ENCODE measurements at places on chromosomes 2 and 18. TPM values are rescaled to one million over a fixed set of nuclear protein-coding genes. Genes with fewer than 3 reads are reported as not detected.

APLF gene
- total RNA-seq: 2.0 TPM

NR4A2 gene
- 13.2 TPM for total RNA-seq

OLA1 gene
- total RNA-seq: 167 TPM

PAIP2B gene
- 0.64 TPM for total RNA-seq

LRRC30 gene
- total RNA-seq: not detected

DNA sequence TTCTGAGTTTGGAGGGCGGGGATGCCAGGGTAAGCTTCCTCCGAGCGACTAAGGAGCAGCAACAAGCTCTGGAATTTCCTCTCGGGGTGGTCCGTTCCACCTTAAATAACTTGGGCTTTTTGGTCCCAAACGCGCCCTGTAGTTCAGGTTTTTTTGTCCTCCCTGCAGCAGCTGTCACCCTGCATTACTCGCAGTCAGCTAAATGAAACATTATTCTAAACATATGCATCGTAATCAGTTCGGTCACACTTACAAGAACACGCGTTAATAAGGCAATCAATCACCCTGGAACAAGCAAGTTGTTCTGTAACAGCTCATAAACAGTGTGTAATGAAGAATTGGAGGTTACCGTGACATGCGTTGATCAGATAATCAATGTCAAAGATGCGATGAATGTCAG, 8.3 kb downstream of the EVX2 start:
- peaks cover 7% of the 10 kb centered on the region for H3K4me1 ChIP-seq
- H3K27me3 ChIP-seq: peaks cover 74% of the 10 kb centered on the region
- DNase-seq: no peak

DNA sequence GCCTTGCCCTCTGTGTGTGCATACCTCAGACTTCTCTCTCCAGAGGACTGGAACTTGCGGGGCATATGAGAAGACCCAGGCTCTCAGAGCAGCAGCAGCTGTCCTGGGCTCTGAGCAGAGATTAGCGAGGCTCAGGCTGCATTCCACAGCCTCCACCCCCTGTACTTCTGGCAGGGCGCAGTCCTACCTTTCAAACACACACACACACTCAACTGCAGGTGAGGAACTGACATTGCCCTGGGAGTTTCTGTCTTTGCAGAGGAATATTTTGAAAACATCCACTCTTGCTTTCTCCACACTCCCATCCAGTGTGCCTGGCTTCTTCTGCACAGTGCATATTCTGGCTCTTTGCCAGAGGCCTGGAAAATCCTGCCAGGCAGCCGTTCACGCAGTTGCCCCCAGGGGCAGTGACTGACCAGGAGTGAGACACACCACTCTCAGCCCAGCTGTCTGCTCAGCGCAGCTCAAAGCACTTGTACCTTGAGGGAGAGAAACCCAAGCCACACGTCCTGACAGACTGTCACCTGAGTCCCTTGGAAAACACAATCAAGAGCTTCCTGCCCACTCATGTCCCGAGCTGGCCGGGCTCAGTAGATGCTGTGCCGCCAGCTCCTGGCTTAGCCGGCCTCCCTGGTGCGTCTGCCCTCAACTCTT, 460.8 kb downstream of the RNF144A start:
- no peak for DNase-seq
- H3K27ac ChIP-seq: no peak overlapping the region
- H3K4me3 ChIP-seq: no peak overlapping the region
- H3K27me3 ChIP-seq: peaks cover 7% of the 10 kb centered on the region
- H3K36me3 ChIP-seq: no peaks in the 10 kb centered on the region

DNA sequence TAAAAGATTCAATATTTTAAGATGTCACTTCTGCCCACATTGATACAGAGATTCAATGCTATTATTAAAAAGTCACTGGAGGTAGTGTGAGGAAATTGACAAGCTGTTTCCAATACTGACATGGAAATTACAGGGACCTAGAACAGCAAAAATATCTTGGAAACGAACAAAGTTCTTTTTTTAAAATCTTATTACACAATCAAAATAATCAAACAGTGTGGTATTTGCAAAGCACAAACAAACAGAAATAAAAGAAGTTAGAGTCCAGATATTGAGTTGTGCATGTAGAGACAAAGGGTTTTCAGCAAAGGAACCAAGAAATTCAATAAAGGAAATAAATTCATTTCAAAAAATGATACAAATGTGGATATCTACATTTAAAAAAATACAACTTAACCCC, 369.6 kb downstream of the NCKAP5 start:
- no peak overlapping the region for H3K27ac ChIP-seq
- H3K27me3 ChIP-seq: no peaks in the 10 kb centered on the region
- no peak overlapping the region for H3K4me3 ChIP-seq

DNA sequence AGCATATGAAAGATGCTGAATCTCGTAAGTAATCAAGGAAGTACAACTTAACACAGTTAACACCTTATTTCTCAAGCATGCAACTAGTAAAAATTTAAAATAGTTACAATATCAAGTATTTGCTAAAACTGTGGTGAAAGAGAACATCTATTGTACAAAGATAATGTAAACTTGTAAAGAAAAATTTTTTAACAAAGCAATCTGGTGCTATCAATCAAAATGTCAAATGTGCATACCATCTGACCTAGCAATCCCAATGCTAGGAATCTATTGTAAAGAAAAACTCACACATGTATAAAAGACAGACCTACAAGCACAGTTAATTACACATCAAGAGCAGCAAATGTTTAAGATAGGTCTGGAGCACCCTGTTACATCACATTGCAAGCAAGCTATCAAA, 90.1 kb downstream of the SLC66A3 start:
- H3K27ac ChIP-seq: no peak overlapping the region
- no peaks in the 10 kb centered on the region for H3K27me3 ChIP-seq
- H3K4me1 ChIP-seq: no peaks in the 10 kb centered on the region
- peaks cover 6% of the 10 kb centered on the region for H3K36me3 ChIP-seq

Data from activated CD4-positive, alpha-beta T cell treated with anti-CD3 and anti-CD28 coated beads, Interleukin-2, amount 10 ng/mL, durations not matched to agents 24 days and 14 days (primary cell).